NCI-H2227 treated with DMSO at 0.1 percent for 48 hours (cell line): ENCODE measurements at places on chromosomes 11 and 22.

- no peak for DNase-seq
Measured at GRCh38 chr11:24514219-24514594, 17.4 kb downstream of the LUZP2 start.

DNA sequence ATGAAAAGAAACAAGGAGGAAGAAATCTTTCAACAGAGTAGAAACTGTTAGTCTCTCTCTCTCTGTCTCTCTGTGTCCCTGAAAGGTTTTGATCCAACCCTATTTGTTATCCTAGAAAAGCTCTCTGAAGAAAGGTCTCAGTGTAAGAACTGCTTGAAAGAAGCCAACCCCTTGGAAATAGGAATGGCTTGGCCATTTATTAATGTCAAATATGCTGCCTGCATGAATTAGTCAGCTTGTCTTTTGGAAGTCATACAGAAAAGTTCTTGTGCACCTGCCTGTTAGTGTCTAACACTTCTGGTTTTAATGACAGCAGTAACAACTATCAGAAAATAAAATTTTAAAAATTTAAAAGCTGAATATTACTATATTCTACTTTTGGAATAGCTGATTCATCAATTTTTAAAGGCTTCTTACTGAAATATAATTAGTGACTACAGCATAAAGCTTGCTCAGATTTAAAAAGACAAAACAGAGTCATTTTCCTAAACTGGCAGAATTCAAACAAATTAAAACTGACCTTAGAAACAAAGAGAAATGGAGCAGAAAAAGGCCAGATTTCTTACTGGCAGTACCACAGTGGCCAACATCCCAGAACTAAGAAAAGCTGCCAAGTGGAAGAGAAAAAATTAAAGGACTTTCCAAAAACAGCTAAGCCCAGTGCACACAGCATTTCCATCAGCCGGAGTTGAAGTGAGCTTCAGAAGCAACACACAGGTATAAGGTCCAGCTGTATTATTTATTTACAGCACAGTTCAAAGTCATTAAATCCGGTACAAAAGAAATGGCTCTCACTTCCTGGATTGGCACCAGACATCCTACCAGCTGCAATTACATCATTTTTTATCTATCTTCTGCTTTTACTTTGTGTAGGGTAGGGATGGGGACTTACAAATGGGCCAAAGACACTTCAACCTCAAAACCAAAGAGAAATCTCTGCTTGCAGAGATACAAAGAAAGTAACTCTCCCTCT, 76.3 kb downstream of the PRCP start:
- DNase-seq = no peak

GRCh38 chr11:65806979-65807378, 20.1 kb downstream of the OVOL1 start:
- no peak for DNase-seq

GRCh38 chr11:103995896-103996295, 40.5 kb upstream of the DDI1 start:
- no peak for DNase-seq

DNA sequence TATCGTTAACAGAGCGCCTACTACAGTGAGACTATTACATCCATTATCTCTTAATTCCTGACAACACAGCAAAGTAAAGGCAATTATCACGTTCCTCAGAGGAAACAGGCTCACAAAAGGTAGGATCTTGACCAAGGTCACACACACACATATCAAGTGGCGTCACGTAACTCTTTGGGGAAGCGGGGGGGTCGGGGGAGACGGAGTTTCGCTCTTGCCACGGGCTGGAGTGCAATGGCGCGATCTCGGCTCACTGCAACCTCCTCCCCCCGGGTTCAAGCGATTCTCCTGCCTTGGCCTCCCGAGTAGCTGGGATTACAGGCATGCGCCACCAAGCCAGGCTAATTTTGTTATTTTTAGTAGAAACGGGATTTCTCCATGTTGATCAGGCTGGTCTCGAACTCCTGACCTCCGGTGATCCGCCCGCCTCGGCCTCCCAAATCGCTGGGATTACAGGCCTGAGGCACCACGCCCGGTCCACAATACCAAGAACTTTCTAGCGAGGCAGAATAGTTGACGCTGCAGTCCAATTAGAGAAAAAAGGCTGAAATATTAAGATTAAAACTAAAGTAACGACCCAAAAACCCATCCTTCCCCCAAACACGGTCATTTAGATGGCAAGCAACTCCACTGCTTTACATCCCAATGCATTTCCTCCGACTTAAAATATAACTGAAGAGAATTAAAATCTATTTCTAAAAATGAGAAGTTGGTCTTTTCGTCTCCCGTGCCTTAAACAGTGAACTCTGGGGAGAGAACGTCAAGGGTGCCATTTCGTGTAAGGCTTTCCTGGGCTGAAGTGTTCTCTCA, 1.2 kb downstream of the DDX17 start:
- peak; percentile 21 for DNase-seq

DNA sequence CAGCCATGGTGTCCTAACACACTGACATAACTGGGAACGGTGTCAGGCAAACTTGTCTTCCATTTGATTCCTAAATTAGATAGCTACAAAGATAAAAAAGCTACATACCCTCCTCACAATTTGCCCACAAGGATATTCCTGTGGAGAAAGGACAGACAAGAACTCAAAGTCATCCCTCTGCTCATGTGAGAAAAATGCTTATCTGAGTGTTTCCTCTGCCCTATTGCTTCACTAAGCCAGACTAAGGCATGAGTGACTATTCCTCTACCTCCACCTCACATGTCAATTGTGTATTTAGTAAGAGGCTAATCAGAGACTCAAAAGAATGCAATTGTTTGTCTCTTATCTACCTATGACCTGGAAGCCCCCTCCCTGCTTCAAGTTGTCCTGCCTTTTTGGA, 247.7 kb downstream of the DDX10 start:
- DNase-seq = no peak

GRCh38 chr11:27694992-27695391, 5.3 kb downstream of the BDNF start:
- DNase-seq = no peak

DNA sequence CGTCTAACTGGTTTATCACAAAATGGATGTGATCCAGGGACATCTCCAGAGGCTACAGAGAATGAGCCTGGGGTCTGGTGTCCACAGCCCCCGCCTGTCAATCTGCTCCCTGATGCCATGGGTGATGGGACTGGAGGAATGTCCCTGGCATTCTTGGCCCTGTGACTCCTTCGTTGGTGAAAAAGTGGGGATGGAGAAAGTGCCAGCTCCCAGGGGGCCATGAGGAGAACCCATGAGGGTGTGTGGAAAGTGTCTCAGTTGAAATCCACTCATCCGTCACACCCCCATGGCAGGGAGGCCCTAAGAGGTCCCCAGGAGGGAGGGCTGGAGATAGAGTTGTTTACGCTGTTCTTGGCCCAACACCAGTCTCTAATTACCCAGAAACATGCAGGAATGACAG, 322.0 kb downstream of the CTTN start:
- DNase-seq = no peak

DNA sequence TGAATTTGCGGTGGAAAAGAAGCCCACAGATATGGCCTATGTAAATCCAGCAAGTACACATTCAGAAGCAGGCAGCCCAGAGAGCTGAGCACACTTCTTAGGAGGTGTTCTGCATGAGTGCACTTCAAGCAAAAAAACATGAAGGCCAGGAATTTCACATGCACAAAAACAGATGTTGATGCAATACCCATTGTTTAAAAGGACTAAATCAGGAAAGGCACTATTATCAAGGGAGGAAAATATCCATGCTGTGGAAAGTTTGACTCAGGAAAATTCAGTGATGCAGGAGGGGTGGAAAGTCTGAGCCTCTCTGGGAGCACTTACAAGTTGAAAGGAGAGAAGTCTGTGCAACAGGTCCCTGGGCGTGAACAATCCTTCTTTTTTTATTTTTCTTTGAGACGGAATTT, 15.8 kb upstream of the CARS1 start:
- no peak for DNase-seq

DNA sequence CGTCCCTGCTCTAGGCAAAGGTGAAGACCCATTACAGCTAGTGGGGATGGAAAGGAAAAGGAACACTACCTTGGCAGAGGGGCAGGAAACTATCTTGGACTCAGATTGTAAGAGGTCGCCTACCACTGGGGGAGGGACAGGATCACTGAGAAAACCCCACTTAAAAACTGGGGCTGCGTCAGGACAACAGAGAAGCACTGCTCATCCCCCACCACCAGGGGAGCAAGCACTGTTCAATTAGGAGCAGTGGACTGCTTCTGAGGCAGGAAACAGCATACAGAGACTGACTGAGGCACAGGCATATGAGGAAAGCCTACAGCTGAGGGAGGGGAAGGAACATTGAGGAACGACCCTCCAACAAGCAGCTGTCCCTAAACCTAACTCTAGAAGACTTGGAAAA, 20.8 kb upstream of the DLAT start:
- DNase-seq = no peak

DNA sequence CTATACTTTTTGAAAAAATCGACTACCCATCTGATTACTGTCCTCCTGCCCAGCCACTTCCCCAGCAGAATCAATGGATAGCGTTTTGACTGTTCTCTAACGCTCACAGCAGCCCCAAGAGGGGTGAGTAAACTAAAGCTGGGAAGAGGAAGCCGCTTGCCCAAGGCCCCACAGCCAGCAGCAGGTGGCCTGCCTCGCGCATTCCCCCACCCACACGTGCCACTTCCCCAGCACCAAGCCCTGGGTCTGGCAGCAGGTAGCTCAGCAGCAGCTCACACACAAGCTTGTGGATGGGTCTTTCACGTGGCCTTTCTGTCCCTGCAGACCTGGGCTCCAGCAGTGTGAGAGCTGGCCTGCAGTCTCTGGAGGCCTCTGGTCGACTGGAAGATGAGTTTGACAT, 34.3 kb downstream of the TOM1 start:
- no peak for DNase-seq

DNA sequence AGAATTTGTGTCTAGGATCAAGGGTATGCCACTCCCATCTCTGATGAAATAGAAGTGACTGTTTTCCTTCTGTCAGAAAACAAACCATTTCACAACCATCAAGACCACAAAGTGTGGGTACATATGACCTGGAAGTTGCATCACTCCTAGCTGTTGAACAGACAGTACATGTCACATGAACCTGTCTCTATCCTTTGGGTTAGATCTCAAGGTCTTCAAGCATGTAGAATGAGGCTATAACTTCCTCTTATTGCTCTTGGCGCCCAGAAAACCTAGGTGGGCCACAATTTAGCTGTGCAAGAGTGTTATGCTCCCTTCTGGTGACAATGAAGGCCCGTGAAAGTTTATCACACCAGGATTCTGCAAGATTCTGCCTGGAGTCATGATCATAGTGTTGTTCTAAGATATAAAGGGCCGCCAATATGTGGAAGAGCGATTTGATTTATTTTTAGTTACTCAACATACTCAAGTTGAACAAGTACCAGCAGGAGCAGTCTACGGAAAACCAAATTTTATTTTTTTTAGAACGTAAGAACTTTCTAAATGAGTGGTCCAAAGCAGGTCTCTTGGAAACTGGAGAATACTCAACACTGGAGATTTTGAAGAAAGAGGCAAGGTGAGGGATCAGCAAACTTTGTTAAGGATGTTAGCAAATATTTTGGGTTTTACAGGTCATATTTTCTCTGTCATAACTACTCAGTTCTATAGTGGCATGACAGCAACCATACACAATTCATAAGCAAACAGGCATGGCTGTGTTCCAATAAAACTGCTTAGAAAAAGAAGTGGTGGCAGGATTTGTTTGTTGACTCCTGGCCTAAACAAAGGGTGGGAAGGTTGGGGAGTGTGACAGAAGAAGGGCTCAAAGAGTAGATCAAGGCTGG, 101.8 kb downstream of the USP35 start:
- DNase-seq = no peak

GRCh38 chr22:28883657-28883916, 215 bp downstream of the ZNRF3 start:
- DNase-seq = no peak

GRCh38 chr11:73585834-73586575, 11.9 kb downstream of the FAM168A start:
- no peak for DNase-seq

DNA sequence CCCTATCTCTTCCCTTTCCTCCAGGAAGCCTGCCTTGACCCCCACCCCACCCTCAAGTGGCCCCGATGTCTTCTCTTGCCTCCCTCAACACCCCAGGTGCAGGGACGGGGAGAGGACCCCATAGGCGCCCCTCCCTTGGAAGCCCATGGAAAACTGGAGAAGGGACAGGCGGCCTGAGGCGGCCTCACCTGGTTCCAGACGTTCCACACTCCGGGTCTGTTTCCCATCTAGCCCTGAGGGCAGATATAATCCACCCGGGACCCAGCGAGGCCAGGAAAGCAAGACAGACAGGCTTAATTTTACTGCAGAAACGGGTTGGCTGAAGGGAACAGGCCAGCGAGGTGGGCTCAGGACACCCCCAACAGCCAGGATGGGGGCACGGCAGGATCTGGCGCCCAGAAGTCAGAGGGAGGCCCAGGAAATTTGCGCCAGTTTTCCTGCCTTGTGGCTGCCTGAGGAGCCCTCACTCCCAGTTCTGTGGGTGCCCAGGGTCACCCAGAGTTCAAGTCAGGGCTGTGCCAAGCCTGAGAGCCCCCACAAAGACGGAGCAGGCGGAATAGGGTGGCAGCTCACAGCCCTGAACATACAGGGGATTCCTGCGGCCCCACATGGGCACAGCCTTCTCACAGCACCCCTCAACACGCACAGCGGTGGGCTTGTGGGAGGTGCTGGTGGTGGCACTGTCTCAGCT, 3.0 kb upstream of the SIGIRR start:
- no peak for DNase-seq

- DNase-seq = no peak
Measured at GRCh38 chr22:44067901-44068300, 43.8 kb downstream of the PARVB start.

GRCh38 chr11:57500926-57501325, 14.6 kb downstream of the SLC43A1 start:
- no peak for DNase-seq

GRCh38 chr11:86952221-86952875, 2.8 kb downstream of the FZD4 start:
- no peak for DNase-seq

DNA sequence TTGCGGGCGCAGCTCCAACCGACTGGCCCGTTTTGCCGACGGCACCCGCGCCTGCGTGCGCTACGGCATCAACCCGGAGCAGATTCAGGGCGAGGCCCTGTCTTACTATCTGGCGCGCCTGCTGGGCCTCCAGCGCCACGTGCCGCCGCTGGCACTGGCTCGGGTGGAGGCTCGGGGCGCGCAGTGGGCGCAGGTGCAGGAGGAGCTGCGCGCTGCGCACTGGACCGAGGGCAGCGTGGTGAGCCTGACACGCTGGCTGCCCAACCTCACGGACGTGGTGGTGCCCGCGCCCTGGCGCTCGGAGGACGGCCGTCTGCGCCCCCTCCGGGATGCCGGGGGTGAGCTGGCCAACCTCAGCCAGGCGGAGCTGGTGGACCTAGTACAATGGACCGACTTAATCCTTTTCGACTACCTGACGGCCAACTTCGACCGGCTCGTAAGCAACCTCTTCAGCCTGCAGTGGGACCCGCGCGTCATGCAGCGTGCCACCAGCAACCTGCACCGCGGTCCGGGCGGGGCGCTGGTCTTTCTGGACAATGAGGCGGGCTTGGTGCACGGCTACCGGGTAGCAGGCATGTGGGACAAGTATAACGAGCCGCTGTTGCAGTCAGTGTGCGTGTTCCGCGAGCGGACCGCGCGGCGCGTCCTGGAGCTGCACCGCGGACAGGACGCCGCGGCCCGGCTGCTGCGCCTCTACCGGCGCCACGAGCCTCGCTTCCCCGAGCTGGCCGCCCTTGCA, 1.0 kb downstream of the FJX1 start:
- DNase-seq = peak; percentile 26
